ENCODE measurements at places on chromosomes 11 and 22.

DNA sequence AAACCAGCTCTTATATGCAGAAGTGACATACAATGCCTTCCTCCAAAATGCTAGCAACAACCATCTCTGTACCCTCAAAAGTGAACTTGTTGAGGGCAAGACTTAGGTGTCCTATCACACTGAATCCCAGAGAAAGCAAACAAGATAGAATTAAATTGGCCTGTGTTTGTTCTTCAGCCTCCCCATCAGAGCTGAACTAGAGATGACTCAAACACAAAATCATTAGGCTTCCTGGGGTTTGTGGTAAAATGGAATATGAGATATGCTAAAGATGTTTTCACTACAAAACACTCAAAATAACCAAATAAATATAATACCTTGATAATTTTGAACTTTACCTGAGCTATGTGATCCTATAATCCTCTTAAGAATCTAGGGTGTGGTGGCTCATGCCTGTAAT is 31.6 kb downstream of the ZNF214 start:
- no peak for DNase-seq

GRCh38 chr11:116930177-116930576 is 92.8 kb upstream of the APOA1 start:
- peak; percentile 16 for DNase-seq

DNA sequence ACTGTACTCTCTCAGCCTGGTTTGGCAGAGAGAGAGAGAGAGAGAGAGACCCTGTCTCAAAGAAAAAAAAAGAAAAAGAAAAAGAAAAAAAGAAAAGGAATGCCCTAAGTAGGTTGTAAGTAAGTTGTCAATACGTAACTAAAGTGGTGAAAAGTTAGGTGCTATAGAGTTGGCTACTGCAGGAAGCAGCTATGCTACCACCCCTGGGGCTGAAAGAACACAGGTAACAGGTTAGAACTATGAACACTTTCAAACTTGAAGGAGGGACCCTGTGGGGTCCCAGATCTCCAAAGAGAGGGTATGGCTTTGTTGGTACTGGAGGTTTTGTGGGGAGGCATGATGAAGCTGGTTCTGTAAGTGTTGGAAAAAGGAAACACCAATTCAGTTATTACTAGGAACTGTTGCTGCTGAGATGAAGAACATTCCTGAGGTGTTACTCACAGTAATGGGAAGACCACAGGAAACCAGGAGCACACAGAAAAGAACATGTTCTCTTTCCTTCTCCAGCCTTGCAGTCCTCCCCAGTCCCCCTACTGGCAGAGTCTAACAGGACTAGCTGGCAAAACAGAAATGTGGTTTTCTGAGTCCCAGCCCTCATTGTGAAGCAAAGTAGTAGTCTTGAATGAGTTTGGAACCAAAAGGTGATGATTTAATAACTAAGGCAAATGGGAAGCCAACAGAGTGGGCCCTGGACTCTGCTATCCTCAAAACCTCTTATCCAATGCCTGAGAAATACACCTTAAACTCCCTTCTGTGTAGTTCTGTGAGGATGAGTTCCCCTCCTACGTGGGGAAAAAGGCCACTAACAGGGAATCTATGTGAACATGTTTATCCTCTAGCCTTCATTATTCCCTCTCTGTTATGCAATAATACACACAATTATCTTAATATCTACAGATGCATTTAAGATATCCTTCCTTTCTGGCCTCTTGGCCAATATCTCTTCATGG is 427.0 kb upstream of the DDI1 start:
- DNase-seq, result peak; percentile 62

GRCh38 chr22:44002324-44002723 is 21.8 kb upstream of the PARVB start:
- DNase-seq, result no peak

- DNase-seq, result no peak
These were observed 786 bp upstream of the ANKRD42 start for GRCh38 chr11:83192606-83193245.

DNA sequence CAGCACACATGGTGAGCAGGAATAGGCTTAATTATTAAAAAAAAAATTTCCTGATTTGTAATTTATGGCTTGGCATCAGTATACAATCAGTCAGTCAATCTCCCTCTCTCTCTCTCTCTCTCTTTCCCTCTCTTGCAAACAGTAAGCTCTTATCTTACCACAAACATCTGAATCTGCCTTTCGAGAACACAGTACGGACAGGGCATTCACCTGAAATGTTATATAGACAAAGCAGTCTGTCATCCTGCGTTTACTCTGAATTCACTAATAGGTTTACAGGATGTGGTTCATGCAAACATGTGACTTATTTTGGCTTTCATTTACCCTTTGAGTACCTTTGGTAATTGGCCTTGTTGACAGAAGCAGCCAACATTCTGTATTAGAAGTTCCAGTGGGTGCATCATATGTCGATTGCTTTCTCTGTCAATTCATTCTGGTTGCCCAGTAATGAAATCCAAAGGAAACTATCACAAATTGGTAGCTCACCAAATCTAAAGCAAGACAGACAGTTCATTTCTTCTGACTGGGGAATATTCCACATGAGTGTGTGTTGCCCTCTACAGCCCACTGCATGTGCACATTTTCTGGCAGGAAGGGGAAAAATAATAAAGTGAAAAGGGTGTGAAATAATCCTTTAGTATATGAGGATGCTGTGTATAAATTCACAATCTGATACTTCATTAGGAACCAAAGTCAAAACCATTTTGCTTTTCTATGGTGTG is 1058.2 kb downstream of the LRRC4C start:
- no peak for DNase-seq

DNA sequence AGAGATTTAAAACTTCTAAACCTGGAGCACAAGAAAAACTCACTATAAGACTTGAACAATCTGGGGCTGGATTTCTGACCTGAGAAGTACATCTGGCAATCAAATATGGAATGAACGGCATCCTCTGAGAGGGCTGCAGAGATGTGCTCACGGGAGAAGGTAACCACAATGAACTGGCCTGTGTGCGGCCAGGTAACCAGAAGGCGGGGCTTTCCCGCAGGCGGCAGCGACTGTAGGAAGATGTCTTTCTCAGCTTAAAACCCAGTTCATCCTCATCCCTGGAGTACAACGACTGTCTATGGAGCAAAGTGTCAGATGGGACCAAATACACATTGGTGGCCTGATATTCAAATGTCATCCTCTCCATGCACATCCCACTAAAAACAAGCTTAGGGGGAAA is 24.5 kb downstream of the MICAL3 start:
- no peak for DNase-seq

DNA sequence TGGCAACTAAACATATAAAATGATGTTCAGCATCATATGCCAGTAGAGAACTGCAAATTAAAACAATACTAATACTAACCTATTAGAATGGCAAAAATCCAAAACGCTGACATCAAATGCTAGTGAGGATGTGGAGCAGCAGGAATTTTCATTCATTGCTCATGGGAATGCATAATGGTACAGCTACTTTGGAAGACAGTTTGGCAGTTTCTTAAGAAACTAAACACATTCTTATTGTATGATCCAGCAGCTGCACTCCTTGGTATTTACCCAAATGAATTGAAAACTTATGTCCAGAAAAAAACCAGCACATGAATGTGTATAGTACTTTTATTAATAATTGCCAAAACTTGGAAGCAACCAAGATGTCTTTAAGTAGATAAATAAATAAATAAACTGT is 258.0 kb downstream of the TENM4 start:
- DNase-seq, result no peak

DNA sequence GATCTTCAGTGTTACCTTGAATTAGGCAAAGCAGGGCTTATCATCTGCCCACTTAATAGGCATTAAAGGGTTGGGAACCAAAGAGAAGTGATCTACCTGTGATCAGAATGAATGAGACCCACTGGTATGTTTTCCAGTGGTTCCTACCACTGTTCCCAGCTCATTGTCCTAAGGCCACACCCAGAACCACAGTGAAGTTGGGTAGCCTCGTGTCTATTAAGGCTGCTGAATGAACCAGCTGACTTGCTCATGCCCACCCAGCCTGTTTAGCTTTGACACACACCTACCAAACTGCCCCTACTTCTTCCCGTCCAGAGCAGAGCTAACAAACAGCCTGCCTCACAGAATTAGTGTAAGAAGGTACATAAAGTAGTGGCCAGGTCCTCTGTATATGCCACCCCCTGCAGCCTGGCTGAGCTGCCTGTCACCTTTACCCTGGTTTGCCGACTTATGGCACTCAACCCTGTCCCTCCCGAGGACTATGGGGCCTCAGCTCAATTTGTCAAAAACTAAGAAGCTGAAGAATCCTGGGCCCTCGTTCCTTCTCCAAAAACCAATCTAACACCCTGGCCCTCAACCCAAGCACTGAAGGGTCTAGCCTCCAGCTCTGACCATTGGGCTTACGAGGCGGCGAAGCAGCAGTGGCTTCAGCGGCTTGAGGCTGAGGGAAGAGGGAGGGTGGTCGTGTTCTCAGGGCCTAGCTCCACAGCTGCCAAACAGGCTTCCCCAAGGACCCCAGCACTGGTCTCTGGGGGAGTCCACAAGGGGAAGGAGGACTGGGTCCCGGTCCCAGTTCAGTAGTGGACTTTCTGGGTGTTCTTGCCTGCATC is 9.8 kb downstream of the UCP2 start:
- no peak for DNase-seq

DNA sequence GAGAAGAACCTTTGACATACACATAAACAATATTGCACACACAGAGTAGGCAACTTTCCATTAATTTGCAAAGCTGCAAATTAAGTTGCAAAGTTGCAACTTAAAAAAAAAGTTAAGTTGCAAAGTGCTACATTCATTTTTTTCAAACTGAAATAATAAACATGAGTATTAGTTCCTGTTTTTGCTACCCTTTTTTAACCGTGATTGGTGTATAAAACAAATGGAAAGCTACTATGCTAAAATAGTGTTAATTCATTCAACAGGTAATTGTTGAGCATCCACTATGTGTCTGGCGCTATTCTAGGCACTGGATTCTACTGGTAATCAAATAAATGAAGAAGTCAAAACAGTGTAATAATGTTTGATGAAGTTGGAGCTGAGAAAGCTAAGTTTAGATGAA is 8.1 kb downstream of the ZFP91 start:
- DNase-seq, result no peak

DNA sequence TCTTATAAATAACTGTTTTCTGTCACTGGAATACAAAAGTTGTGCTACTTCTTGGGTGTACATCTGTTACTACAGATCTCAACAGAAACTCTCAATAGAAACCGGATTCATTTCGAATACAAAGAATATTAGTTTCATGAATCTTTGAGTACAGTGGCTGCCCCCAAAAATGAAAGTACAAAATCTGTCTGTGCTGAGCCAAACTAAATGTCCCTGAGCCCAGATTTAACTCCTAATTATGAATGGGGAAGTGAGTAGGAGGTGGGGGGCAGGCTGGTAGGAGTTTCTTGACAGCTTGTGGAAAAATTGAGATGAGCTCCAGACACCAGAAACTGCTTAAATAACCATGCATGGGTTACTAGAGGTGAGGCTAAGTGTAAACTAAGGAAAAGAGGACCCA is 41.6 kb downstream of the PITPNB start:
- DNase-seq, result no peak

DNA sequence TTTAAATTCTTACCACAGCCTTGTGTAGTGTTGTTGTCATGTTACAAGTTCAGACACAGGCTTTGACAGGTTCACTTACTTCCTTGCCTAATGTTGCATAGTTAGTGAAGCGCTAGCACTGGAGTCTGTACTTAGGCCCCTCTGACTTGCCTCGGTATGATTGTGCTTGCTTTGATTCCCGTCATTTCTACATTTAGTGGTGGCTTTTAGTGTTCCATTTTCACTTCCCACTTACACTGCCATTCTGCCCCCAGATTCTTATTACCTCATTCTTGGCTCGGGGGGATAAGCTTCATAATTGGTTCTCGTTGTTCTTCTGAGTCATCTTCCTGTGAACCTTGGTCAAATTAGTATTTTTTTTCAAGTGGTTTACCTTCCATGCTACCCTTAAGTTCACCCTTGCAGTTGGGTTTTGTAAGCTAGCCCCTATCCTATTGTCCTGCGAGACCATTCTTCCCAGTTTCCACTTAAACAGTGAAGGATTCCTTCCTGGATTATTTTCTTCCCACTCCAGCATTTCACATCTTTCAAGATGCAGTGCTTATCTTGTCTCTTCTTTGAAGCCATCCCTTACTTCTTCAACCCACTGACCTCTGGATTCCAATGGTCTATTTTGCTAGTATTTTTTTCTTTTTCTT is 68.7 kb downstream of the DDX10 start:
- no peak for DNase-seq

DNA sequence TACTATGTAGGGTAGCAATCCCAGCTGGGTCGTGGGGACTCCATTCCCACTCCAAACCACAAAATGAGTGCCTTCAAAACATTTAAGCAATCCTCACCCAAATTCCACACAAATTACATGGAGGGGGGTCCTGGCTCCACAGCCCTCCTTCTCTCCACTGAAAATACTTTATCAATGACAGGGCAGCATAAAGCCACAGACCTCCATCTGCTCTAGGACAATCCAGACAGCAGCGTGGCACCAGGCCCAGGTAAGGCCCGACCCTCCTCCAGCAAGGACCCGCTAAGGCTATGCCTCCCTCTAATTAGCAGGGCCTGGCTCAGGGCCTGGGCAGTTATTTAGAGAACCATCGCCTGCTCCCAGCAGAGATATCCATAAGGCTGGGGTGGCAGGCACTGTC is at the start of gene PANX3:
TSS of gene PANX3 (plus strand) at position 365 of the 400 bp plus-strand sequence. CDS start 129 bp downstream, outside the sequence.
- DNase-seq, result no peak

DNA sequence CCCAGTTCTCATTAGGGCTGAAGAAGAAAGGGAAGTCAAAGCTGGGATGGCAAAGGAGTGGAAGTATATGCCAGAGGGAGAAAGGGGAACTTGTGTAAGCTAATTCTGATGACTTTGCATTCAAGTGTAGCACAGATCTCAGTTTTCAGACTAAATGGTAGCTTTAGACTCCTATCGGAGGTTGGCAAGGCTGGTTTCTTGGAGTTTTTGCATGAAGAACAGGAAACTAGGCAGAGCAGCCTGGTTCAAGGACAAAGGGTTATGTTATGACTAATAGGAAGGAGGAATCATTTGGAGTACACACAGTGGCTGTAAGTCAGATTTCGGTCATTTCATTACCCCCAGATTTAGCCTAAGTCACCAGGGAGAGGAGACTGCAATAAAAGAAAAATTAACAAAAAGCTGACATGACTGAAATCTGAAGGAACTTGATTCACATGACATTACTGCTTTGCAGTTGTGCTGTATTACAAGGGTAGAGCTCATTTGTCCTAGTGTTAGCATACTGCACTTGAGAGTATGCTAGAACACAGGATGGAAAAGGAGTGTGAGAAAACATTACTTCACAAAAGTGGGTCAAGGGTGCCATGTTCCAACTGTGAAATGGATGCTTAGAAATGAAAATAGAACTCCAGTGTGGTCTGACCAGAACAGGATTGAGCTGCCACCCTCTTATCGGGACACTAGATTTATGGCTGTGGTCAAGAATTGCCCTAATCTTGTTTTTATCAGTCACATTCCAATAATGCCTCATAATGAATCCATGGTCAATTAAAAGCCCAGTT is 23.6 kb downstream of the ADM start:
- no peak for DNase-seq

DNA sequence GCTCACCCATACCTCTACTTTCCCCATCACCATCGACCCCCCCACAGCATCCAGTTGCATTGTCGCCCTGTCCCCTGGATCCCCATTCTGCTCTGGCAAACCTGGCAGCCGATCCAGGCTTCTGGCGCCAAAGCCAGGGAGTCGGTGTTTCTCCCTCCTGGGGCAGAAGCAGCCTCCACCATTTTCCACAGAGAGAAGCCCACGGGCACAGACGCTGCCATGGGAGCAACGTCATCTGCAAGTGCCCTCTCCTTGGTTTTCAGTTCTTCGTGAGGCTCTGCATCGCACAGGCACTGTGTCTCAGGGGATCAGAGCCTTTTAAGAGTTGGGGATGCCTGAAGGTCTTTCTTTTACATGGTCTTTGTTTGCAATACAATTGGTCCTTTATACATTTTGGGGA is 2.3 kb downstream of the YPEL4 start:
- DNase-seq, result no peak
